CD4-positive, alpha-beta T cell treated with Interleukin-2 at 100 ng/mL for 4 hours (primary cell): ENCODE measurements at places on chromosomes 3 and 15.

DNA sequence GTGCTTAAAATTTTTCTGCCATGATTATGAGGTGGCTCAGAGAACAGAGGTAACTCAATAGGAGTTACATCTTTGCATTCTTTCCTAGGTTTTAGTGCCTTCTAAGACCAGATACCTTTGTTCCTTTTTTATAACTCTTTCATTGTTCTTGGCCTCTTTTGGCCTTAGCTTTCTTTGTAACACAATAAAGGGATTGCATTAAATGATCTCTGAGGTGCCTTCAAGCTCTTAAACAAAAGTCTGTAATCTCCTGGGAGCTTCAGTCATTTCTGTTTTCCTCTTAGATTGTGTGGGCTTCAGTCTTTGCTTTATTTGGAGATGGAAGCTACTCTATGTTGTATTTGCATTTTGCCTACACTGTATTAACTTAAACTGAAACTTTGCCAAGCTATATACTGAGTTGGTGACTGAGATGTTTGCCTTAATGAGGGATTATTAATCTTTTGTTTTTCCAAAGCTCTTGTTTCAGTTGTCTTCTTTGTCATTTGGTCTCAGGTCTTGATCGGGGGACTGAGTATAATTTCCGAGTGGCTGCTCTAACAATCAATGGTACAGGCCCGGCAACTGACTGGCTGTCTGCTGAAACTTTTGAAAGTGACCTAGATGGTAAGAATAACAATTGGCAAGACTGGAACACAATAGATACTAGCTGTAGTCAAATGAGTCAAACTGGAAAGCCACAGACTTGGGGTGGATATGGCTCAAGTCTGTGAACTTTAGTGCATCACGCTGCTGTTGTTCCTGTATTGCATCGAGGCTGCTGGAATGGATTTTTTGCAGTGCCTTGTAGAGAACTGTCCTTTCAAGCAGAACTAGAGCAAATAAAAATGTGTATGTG is 110.3 kb downstream of the HCN4 start:
- DNase-seq, result no peak

- DNase-seq, result no peak
Observed at GRCh38 chr3:56825567-56826438, 24.1 kb upstream of the ARHGEF3 start.

GRCh38 chr3:155392138-155392537 is 98.7 kb upstream of the STRIT1 start:
- no peak for DNase-seq

- no peak for DNase-seq
Observed at GRCh38 chr15:58423831-58424608, 7.8 kb upstream of the LIPC start.

DNA sequence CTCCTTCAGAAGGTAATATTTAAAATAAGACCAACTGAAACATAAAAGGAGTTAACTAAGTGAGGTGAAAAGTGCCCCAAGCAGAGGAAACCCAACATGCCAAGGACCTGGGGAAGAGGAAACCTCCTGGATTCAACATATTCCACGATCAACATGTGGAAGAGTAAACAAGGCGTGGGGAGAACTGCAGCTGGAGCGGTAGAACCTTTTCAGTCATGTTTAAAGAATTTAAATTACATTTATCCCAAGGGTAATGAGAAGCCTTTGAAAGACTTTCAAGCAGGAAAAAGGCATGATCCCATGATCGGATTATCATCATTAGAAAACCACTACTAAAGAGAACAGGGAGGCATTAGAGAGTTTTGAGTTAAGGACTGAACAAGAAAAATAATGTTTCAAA is 330.7 kb downstream of the FHIT start:
- no peak for DNase-seq

GRCh38 chr3:11130385-11130784 is 23.9 kb upstream of the HRH1 start:
- no peak for DNase-seq

- no peak for DNase-seq
Observed at GRCh38 chr3:64082961-64083541, 59.8 kb upstream of the PSMD6 start.

- no peak for DNase-seq
Observed at GRCh38 chr15:65603134-65603533, 7.8 kb downstream of the INTS14 start.

- DNase-seq, result no peak
Observed at GRCh38 chr3:39752019-39752637, 57.3 kb upstream of the MYRIP start.

DNA sequence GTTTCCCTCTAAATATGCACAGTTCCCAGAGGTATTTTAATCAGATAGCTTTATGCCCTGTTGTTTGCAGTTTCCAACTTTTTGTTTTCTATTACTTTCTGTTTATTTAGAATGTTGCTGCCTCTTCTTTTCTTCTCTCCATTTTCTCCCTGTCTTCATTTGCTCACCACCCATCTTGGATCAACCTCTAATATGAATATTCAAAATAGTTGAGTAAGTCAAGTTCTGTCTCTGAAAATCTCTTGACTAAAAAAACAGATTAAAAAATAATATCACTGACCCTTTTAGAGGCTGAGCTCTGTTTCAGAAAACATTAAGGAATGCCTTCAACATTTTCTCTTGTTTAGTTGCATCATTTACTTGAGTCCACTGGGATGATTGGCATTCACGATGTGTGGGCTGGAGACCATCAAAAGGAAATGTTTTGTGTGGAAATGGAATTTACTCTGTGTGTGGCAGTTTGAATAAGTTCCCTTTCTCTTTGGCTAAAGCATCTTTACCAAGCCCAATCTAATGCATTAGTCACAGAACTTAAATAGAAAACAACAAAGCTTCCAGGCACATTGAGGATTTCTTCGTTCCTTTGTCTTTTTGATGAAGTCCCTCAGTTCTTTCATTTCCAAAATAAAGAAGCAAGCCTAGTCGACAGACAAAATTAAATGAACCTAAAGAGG is 633.9 kb upstream of the TGFBR2 start:
- DNase-seq, result no peak

- peak; percentile 10 for DNase-seq
Observed at GRCh38 chr15:83108266-83109219, 1.1 kb downstream of the TM6SF1 start.

DNA sequence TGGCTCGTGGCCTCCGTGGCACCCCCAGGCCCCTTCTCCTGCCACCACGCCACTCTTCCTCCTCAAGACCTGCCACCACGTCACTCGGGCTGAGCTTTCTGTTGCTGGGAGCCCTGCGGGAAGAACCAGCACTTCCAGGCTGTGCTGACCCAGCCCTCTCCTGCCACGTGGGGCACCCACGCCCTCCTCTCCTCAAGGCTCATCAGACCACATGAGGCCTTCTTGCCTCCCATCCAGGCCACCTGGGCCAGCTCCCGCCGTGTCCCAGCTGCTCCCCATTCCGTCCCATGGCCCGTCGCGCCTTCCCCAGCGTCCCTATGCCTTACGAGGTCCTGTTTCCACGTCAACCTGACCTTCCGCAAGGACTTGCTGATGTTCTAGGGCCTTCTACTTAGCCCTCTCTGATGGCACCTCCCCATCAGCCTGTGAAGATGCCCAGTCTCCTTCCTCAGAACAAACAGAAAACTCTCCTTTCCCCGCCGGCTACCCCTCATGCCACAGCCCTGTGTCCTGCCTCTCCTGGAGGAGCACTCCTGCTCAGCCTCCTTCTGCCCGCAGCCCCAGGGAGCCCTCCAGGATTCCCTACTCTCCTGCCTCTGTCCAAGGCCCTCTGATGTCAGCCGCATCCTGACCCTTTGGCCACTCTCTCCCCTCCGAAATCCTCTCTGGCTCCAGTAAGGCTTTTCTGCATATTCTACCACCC is 71.1 kb upstream of the BLM start:
- no peak for DNase-seq

- no peak for DNase-seq
Observed at GRCh38 chr3:100561459-100562158, 47.8 kb upstream of the ADGRG7 start.

DNA sequence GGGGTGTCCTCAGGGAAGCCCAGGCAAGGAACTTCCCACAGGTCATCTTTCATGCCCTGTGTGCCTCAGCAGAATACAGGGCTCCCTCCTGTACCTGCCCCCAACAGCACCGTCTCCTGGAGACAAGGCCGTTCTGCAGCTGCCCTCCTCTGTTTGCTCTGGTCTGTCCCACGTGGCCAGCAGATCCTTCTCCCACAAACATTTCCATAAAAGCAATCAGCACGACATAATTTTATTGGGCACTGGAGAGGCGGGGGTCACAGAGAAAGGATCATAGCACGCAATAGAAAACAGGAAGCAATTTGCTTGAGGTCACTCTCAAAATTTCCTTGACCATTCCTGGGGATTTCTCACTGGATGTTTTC is 29.4 kb downstream of the STARD5 start:
- DNase-seq, result no peak

DNA sequence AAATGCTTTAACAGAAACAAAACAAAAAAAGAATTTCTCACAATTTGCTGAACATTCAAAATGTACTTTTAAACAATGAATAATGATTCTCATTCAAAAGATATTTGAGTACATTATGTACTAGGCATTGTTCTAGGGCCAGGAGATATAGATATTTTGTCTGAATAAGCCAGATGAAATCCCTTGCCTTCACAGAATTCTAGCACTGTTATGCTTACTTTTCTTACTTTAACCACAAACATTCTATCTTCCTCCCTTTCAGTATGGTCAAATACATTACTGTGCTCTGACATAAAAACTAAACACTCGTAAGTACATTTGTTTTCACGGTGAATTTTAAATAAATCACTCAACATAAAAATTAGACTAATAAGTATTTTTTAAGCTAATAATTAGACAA is 116.7 kb downstream of the ADAM10 start:
- DNase-seq, result no peak

DNA sequence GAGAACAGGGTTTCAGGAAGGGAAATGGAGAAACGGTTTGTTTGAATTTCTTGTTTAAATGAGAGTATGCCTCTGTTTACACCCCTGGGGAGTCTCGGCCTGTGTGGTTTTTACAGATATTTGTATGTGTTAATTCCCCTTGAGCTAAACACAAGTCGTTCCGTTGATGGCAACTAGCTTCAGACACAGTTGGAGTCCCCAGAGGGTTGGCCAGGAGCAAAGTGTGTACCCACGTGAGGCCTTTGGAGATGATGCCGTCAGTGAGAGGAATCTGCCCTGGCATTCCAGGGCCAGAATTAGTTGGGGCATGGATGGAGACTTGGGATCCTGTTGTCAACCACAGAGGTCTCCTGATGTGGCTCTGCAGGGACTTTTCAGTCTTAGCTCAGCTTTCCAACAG is 44.0 kb downstream of the CEMIP start:
- no peak for DNase-seq

GRCh38 chr3:73513260-73513659 is 111.5 kb downstream of the PDZRN3 start:
- no peak for DNase-seq

DNA sequence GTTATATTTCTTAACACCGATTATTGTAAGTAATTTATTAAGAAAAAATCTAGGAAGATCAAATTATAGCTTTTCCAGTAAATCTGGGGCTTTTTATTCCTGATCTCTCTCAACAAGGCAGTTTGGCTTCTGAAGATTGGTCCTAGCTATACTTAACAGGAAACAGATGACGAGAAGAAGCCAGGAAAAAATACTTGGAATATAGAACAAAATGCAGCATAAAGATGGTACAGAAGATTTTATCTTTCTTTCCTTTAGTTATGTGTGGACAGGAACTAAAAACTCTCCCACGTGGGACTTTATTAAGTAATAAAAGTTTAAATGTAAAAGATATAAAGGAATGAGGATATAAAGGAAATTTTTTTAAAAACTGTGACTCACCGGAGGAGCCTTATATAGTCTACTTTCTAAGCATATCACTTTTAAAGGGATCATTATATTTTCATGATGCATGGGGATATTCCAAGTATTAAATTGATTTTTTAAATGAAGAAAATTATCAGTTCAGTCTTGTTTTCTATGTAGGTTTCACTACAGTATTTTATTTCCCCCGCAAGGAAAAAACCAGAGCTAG is 8.2 kb downstream of the B3GNT5 start:
- no peak for DNase-seq

DNA sequence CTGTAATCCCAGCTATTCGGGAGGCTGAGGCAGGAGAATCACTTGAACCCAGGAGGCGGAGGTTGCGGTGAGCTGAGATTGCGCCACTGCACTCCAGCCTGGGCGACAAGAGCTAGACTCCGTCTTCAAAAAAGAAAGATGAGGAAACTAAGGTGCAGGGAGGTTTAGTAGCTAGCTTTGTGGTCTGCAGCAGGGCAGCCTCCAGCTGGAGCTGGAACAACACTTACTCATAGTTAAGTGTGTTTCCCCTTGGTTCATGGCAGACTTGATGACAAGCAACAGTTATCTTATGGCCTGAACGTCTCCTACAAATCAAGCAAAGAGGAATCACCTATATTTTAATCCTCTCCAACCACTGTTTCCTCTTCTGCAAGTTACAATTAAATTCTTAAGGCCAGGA is 12.6 kb downstream of the KAT2B start:
- no peak for DNase-seq

DNA sequence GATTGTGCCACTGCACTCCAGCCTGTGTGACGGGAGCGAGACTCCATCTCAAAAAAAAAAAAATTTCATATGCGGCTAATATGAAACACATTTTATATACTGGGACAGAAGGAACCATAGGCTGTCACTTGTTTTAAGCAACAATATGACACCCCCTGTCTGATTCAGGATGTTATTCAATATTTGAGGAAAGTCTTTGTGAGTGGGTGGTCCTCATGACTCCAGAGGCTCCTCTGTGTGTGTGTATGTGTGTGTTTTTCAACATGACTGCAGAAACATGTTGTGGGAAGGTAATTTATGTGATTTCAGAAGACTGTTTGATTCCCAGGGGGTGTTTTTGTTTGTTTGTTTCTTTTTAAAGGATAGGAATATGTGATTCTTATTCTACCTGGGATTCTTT is 32.8 kb downstream of the MAP2K1 start:
- DNase-seq, result no peak

GRCh38 chr15:42404461-42405235 is 45.3 kb downstream of the CAPN3 start:
- no peak for DNase-seq

GRCh38 chr15:82530006-82530405 is 10.3 kb downstream of the RPS17 start:
- no peak for DNase-seq

GRCh38 chr3:149452036-149452435 is 22.5 kb upstream of the TM4SF4 start:
- no peak for DNase-seq

- no peak for DNase-seq
Observed at GRCh38 chr15:88091444-88092016, 165.0 kb downstream of the NTRK3 start.

DNA sequence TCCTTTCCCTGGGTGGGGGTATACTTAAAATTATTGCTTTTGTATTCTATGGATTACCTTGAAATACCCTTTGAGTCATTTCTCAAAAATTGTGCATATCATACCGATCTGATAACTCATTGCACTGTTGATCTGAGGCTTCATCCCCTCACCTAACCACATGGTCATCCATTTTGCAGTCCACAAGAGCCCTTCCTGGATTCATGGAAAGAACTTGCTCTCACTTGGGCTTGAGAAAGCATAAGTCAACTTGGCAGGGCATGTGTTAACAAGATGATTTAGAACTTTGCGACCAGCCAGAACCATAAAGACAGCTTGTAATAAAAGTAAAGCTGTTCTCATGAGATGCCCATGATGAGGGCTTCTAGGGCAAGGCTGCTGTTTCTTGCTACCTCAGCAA is 22.2 kb downstream of the MME start:
- DNase-seq, result no peak
